ENCODE measurements at places on chromosomes 2 and 18. TPM values are rescaled to one million over a fixed set of nuclear protein-coding genes. Genes with fewer than 3 reads are reported as not detected.

DNA sequence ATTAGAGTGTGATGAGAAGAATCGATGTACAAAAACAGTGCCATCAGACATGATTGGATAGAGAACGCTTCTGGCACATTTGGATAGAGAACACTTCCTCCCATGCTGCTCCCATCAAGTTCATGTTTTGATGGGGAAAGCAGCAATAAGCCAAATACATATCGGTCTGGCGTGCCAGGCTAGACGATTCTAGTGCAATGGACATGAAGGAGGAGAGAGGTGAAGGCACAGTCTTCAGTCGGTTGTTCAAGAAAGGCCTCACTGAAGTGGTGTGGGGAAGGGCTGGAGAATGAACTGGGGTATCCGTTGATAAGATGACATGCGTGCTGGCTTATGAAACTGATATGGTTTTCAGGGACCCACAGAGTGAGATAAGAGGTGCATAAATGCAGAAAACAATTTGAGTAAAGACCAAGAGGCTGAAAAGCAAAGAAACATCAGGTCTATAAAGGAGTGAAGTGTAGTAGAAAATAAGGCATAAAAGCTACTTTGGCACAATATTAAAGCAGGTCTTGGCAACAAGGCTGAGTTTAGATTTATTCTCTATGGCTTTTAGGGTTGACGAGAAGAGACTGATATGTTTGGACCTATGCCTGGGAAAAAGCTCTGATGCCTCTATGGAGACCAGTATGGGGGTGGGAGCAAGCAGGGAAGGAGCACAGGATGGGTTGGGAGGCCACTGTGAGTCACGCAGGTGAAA lies 117.6 kb upstream of the PIEZO2 start:
- DNase-seq: no peak

Gene POLR1B
- polyA plus RNA-seq: 11.8 TPM

Gene SCYGR4
- polyA plus RNA-seq: not detected

GRCh38 chr2:61421611-61422010 lies 49.3 kb downstream of the USP34 start:
- no peak for DNase-seq

GRCh38 chr2:43194121-43194869 lies 32.1 kb downstream of the ZFP36L2 start:
- no peak for DNase-seq

- no peak for DNase-seq
Measured at GRCh38 chr2:133843091-133843490, 274.8 kb upstream of the NCKAP5 start.

DNA sequence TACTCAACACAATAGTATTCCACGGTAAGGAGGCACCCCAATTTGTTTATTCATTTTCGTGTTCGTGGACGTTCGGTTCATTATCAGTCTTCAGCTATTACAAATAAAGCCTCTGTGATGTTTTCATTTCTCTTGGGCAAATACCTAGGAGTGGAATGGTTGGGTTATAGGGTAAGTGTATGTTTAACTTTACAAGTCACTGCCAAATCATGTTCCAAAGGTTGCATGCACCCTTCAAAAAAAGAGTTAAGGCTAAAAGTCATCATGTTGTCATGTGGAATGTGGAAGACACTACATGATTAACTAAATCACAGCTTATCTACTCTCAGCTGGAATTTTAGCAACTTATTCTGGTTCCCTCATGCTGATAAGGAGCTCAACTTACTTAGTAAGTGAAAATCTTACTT lies 15.8 kb downstream of the INO80C start:
- no peak for DNase-seq

Gene MAPK4
- polyA plus RNA-seq: not detected

GRCh38 chr2:172307800-172308199 lies 119.6 kb upstream of the ITGA6 start:
- DNase-seq: no peak

Gene GPR45
- polyA plus RNA-seq: not detected

DNA sequence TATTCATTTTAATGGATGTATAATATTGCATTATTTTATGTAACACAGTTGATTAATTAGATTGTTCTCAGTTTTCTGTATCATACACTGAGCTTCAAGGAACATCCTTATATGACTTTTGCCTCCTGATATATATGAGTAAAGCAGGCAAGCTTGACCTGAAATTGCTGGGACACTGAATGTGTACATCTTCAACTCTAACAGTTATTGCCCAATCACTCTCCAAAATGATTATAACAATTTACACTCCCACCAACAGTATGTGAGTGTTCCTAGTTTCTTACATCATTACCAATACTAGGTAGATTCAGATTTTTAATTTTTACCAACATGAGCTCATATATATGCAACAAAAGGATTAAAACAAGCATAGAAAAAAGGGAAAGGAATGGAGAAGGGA lies 379.4 kb downstream of the SETBP1 start:
- no peak for DNase-seq

Gene SCN2A
- polyA plus RNA-seq: 0.05 TPM

- DNase-seq: no peak
Measured at GRCh38 chr2:136718273-136718672, 47.1 kb upstream of the THSD7B start.

- no peak for DNase-seq
Measured at GRCh38 chr2:3354986-3355385, 22.6 kb downstream of the EIPR1 start.

Gene SLC9A4
- not detected for polyA plus RNA-seq

Gene SLC66A3
- 64.4 TPM for polyA plus RNA-seq

GRCh38 chr2:28643911-28644334 lies 107.7 kb upstream of the PPP1CB start:
- peak; percentile 71 for DNase-seq

GRCh38 chr2:208031608-208032019 lies 6.3 kb upstream of the PLEKHM3 start:
- no peak for DNase-seq

GRCh38 chr18:13800505-13801259 lies 23.3 kb upstream of the MC5R start:
- DNase-seq: no peak

DNA sequence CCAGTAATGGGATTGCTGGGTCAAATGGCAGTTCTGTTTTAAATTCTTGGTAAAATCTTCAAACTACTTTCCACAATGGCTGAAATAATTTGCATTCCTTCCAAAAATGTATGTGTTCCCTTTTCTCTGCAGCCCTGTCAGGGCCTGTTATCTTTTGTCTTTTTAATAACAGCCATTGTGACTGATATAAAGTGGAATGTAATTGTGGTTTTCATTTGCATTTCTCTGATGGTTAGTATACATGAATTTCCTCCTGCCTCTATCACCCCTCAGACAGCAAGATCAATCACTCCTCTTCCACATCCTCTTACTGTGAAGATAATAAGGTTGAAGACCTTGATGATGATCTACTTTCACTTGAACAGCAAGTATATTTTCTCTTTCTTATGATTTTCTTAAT lies 304.8 kb upstream of the FSIP2 start:
- no peak for DNase-seq

Gene PRSS56
- polyA plus RNA-seq: not detected

DNA sequence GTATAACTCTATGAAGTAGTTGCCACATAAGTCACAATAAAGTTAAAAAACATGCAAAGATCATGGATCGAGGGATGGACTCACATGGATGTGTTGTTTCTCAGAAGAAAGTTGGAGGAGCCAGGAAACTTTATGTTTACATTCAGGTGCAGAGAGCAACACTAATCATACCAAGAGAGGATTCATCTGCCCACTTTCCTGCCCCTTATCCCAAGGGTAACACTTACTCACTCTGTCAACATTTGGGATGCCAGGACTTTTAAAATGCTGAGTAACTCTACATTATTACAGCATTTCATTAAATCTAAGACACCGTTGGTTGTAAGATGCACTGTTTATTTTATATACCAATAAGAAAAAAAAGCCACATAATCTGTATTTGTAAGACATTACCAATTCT lies 170.4 kb downstream of the KCNE4 start:
- DNase-seq: no peak

Gene ZSWIM2
- polyA plus RNA-seq: 0.04 TPM

- DNase-seq: no peak
Measured at GRCh38 chr2:239184968-239185903, 215.6 kb downstream of the HDAC4 start.

Gene NOTO
- not detected for polyA plus RNA-seq

DNA sequence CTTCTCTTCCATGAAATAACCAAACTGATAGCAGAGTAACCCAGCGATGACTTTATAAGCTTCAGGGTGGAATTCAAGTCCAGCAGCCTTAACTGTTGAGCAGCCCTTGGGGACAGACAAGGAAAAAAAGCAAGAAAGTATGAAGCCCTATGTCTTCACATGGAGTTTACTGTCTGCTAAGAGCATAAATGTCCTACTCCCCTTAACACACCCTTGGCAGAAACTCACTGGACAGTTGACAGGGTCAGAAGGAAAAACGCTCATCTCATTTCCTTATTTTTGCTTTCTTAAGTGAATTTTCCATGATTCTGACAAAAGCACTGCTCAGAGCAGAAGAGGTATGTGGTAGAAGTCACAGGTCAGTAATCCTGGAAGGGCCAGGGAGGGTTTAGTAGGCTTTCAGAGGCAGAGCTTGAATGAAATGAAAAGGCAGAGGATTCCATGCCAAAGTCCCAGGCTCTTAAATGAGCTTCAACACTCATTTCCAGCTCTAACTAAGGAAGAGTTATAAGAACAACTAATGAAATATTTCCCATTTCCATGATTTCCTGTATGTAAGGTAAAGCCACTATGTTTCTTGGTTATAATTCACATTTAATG lies 683.3 kb upstream of the KLHL29 start:
- DNase-seq: no peak

GRCh38 chr18:3935305-3935704 lies 485.3 kb downstream of the TGIF1 start:
- no peak for DNase-seq

Gene GKN2
- not detected for polyA plus RNA-seq

Gene TPO
- not detected for polyA plus RNA-seq

Gene PSMA8
- not detected for polyA plus RNA-seq

GRCh38 chr2:138267902-138268254 lies 233.7 kb upstream of the SPOPL start:
- no peak for DNase-seq

Gene MEX3C
- polyA plus RNA-seq: 51.1 TPM

- DNase-seq: no peak
Measured at GRCh38 chr18:33022370-33022769, 249.5 kb upstream of the KLHL14 start.

GRCh38 chr2:104438481-104438880 lies 415.4 kb upstream of the POU3F3 start:
- no peak for DNase-seq

GRCh38 chr2:208320686-208321085 lies 54.6 kb downstream of the PIKFYVE start:
- DNase-seq: no peak

GRCh38 chr2:45648636-45649035 lies 2.8 kb upstream of the PRKCE start:
- DNase-seq: no peak

DNA sequence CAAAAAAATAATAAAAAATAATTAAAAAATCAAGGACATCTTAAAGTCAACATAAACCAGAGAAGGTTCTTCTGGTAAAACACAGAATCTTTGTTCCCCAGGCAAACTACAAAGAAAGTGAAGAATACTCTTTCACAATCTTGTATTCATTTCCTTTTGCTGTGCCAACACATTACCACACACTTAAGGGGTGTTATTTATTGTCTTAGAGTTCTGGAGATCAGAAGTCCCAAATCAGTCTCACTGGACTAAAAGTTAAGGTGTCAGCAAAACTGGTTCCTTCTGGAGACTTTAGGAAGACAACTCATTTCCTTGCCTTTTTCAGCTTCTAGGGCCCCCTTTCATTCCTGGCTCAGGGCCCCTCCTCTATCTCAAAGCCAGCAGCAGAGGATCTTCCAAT lies 12.2 kb upstream of the CAB39 start:
- no peak for DNase-seq

Gene MSGN1
- not detected for polyA plus RNA-seq

DNA sequence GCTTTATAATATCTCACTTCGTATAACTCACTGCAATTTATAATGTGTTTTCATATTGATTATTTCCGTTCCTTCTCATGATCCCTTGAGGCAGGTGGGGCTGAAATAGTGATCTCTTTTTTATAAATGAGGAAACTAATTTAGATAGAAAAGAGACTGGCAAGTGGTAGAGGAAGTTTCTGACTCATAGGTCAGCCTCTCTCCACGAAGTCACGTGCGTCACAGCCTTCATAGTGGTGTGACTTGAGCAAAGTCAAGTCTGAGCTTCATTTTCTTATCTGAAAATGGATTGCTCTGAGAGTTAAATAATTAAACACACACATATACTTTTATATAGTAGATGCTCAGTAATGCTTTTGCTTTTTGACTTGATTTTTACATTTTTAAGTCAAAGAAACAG lies 19.9 kb downstream of the ABCG5 start:
- DNase-seq: no peak

- DNase-seq: no peak
Measured at GRCh38 chr2:68251855-68252399, 405 bp downstream of the PPP3R1 start.

- no peak for DNase-seq
Measured at GRCh38 chr2:234406085-234406484, 90.8 kb downstream of the ARL4C start.

GRCh38 chr18:75116809-75117208 lies 92.1 kb downstream of the PTGR3 start:
- no peak for DNase-seq

- no peak for DNase-seq
Measured at GRCh38 chr2:26970928-26971627, 641 bp downstream of the MAPRE3 start.

- no peak for DNase-seq
Measured at GRCh38 chr2:86360776-86361175, 23.4 kb upstream of the REEP1 start.

- DNase-seq: no peak
Measured at GRCh38 chr2:15772681-15773080, 167.7 kb upstream of the MYCN start.

- DNase-seq: no peak
Measured at GRCh38 chr18:61948281-61948741, 55.5 kb upstream of the RNF152 start.

GRCh38 chr2:85933753-85934594 lies 45.2 kb upstream of the ST3GAL5 start:
- peak; percentile 44 for DNase-seq

Gene GREB1
- polyA plus RNA-seq: not detected

DNA sequence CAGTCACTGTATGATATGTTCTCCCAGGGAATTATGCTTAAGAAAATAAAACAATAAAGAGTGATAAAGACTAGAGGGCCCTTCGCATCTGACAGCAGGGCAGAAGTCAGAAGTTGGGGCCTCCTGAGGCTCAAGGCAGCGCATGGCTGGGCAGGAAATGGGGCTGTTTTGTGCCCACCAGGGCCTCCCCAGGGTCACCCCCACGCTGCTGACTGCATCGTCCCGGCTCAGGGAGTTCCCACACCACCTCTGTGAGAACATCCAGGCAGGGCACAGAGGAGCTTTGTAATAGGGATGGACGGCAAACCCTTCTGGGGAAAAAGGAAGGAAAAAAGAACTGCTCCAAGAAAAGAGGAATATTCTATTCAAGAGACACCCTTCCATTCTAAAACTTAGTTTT lies 41.2 kb downstream of the PAX3 start:
- no peak for DNase-seq
